ENCODE measurements at places on chromosomes 6 and 20. TPM values are rescaled to one million over a fixed set of nuclear protein-coding genes. Genes with fewer than 3 reads are reported as not detected.

GRCh38 chr6:53643481-53643965 is 22.0 kb downstream of the KLHL31 start:
- H3K4me1 ChIP-seq, result no peaks in the 10 kb centered on the region
- H3K4me3 ChIP-seq, result no peak overlapping the region
- H3K27ac ChIP-seq, result no peak overlapping the region
- H3K27me3 ChIP-seq, result peaks cover 3% of the 10 kb centered on the region
- DNase-seq, result no peak

The MACROD2 gene
- 2.2 TPM for polyA plus RNA-seq

GRCh38 chr6:129695373-129696027 is 14.5 kb downstream of the ARHGAP18 start:
- no peaks in the 10 kb centered on the region for H3K27me3 ChIP-seq
- peaks cover 15% of the 10 kb centered on the region for H3K4me1 ChIP-seq
- no peak overlapping the region for H3K27ac ChIP-seq

DNA sequence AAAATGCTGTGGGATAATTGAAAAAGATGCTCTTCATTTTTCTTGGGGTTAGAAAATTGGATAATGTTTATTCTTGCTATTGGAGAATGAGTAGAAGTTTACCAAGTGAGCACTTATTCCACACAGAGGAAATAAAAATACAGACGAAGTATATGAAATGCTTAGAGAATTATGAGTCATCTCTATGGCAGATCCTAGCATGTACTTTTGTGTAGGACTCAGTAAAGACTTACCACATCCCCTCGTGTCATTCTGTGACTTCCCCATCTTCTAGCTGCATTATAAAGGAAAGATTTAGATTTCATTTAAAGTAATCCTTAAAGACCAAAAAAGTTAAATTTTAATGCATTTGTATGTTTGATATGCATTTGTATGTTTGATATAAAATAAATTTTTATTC is 685.6 kb downstream of the TBC1D32 start:
- no peaks in the 10 kb centered on the region for H3K36me3 ChIP-seq
- no peak for DNase-seq
- no peaks in the 10 kb centered on the region for H3K27me3 ChIP-seq
- no peak overlapping the region for H3K27ac ChIP-seq
- H3K4me3 ChIP-seq, result no peak overlapping the region

DNA sequence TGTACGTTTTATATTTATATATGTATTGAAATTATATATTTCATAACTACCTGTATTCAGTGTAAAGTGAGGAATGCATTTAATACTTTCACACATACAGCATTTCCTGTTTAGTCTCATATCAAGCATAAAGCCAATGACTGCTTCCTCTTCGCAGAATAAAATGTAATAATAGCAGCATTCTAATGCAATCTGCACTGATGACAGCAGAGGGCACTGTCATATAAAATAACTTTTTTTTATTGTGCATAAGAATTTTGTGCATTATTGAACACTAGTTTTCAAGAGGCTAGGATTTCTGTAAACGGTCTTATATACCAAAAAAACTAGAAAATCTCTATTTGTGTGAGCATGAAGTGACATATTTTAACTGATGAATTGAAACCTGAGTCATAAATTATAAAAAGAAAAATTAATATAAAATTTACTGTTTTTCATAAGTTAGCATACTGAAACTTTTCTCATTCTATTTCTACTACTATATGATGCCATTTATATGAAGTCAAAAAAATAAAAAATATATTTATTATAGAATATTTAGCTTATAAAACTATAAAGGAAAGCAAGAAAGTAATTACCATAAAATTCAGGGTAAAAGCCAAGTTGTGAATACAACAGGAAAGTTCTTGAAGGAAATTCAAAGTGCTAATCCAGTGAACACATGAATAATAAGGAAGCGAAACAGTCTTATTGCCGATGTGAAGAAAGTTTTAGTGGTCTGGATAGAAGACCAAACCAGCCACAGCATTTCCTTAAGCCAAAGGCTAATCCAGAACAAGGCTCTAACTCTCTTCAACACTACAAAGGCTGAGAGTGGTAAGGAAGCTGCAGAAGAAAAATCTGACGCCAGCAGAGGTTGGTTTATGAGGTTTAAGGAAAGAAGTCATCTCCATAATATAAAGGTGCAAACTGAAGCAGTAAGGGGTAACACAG is 36.3 kb downstream of the RNF146 start:
- no peak overlapping the region for H3K27ac ChIP-seq
- H3K36me3 ChIP-seq, result 0 out of 2 replicates have a peak, but pooled peaks cover 9% of the 10 kb centered on the region
- peak; percentile 72 for DNase-seq
- no peak overlapping the region for H3K4me3 ChIP-seq

GRCh38 chr20:25309395-25310267 is 61.7 kb downstream of the PYGB start:
- H3K27ac ChIP-seq, result peak overlapping the region; percentile 97
- H3K4me1 ChIP-seq, result peaks cover 32% of the 10 kb centered on the region
- peak overlapping the region; percentile 67 for H3K4me3 ChIP-seq
- 0 out of 2 replicates have a peak, but pooled peaks cover 5% of the 10 kb centered on the region for H3K36me3 ChIP-seq

- no peaks in the 10 kb centered on the region for H3K27me3 ChIP-seq
- no peaks in the 10 kb centered on the region for H3K36me3 ChIP-seq
- H3K27ac ChIP-seq, result peak overlapping the region; percentile 64
- H3K4me3 ChIP-seq, result peak overlapping the region; percentile 79
Measured at GRCh38 chr20:62066983-62067433, 1.3 kb upstream of the TAF4 start.

The NDRG3 gene
- polyA plus RNA-seq, result 23.3 TPM

The SAPCD1 gene
- 1.3 TPM for polyA plus RNA-seq

The PDYN gene
- polyA plus RNA-seq, result not detected

GRCh38 chr6:129050086-129050485 is 167.1 kb downstream of the LAMA2 start:
- H3K4me1 ChIP-seq, result no peaks in the 10 kb centered on the region
- H3K4me3 ChIP-seq, result no peak overlapping the region
- no peaks in the 10 kb centered on the region for H3K36me3 ChIP-seq
- H3K27ac ChIP-seq, result no peak overlapping the region

DNA sequence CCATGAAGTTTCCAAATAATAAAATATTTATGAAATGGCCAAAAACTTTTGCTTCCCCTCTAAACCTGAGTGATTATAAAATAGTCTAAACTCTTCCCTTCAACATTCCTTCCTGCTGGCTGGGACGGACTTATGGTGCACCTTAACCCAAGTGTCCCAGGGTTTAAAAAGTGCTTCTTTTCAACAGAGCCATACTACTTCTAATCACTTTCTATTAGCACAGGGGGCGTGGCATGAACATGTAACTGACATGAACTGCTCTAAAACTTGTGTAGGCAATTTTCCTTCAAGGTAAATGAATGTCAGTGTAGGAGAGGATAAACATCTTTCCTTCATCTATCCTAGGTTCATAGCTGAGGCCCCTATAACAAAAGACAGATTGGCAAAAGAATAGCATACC is 163.6 kb upstream of the RIMS1 start:
- no peak overlapping the region for H3K4me3 ChIP-seq
- no peak overlapping the region for H3K27ac ChIP-seq
- H3K4me1 ChIP-seq, result peaks cover 25% of the 10 kb centered on the region
- H3K27me3 ChIP-seq, result no peaks in the 10 kb centered on the region
- no peaks in the 10 kb centered on the region for H3K36me3 ChIP-seq

DNA sequence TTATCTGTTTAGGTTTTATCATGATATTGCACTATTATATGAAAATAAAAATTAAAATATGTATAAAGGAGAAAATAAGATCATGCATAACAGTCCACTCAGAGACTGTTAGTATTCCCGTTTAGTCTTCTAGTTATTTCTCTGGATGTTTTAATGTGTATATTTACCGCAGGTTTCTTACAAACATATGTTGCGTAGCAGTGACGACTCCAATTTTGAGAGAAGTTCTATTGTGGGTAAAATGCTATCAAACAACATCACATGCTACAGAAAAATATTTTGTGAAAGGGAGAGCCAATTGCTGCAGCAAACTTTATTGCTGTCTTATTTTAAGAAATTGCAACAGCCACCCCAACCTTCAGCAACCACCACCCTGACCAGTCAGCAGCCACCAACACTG is 72.4 kb upstream of the NXT1 start:
- H3K36me3 ChIP-seq, result no peaks in the 10 kb centered on the region
- H3K4me1 ChIP-seq, result no peaks in the 10 kb centered on the region
- H3K27me3 ChIP-seq, result peaks cover 6% of the 10 kb centered on the region
- no peak overlapping the region for H3K27ac ChIP-seq
- DNase-seq, result no peak

DNA sequence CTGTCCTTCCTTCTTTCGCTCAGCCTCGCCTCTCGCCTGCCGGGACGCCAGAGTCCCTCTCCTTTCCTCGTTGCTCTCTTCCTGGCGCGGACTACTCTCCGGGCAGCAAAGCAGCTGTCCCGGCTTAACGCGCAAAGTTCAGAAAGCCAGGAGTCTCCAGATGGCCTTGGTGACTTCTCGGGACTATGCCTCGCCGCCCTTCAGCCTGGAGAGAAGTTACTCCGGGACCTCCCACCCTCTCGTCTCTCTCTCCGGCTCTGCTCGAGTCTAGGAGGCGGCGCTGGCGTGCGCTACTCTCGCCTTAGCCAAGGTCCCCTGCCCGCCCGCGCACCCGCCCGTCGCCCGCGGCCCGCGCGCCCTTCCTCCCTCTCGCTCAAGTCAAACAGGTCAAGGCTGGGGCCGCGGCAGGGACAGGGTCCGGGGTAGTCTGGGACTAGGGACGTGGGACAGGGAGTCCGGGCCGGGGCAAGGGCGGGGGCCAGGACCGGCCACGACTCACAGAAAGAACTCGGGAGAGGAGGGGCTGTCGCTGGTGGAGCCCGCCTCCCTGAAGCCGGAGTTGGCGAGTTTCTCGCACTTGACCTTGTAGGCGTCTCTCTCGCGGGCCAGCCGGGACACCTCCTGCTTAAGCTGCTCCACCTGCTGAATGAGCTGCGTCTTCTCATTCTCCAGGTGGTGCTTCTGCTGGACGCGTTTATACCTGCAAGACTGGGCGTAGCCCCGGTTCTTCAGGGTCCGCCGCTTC is 1.5 kb downstream of the MAFB start:
- peak overlapping the region; percentile 80 for H3K4me3 ChIP-seq
- peaks cover 6% of the 10 kb centered on the region for H3K4me1 ChIP-seq
- peak overlapping the region; percentile 34 for H3K27ac ChIP-seq
- peak; percentile 69 for DNase-seq

The MCCD1 gene
- polyA plus RNA-seq, result not detected

- no peaks in the 10 kb centered on the region for H3K27me3 ChIP-seq
- H3K4me1 ChIP-seq, result peaks cover 39% of the 10 kb centered on the region
- H3K36me3 ChIP-seq, result no peaks in the 10 kb centered on the region
- no peak overlapping the region for H3K27ac ChIP-seq
- no peak overlapping the region for H3K4me3 ChIP-seq
- peak; percentile 87 for DNase-seq
Measured at GRCh38 chr6:15441215-15441868, 195.5 kb downstream of the JARID2 start.

The B3GAT2 gene
- polyA plus RNA-seq, result 0.22 TPM

GRCh38 chr6:109496036-109496772 is 13.2 kb upstream of the ZBTB24 start:
- H3K4me1 ChIP-seq, result no peaks in the 10 kb centered on the region
- no peak overlapping the region for H3K27ac ChIP-seq

GRCh38 chr6:140178935-140179334 is 804.5 kb upstream of the CITED2 start:
- DNase-seq, result peak; percentile 84
- H3K4me3 ChIP-seq, result no peak overlapping the region

The MAS1 gene
- polyA plus RNA-seq, result not detected

DNA sequence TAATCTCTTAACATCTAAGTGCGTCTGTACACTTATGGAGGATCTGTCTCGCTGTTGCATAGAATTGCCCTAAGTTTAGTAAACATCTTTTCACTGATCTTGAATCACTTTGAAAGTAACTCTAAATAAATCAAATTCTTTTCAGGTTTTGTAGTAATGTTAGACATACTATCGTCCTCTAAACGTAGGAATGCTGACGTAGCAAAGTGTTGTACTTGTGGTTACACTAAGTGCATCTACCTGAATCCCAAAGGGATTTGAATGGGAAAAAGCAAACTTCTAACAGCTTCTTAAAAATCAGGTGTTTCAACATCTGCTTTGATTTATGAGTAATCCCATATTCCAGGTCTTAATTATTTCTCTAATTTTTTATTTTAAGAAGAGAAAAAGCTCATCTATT is 49.8 kb downstream of the MAP7 start:
- no peak overlapping the region for H3K4me3 ChIP-seq
- H3K27ac ChIP-seq, result no peak overlapping the region
- no peak for DNase-seq
- H3K4me1 ChIP-seq, result no peaks in the 10 kb centered on the region
- H3K36me3 ChIP-seq, result no peaks in the 10 kb centered on the region

GRCh38 chr6:126516411-126516810 is 176.5 kb downstream of the CENPW start:
- H3K27me3 ChIP-seq, result no peaks in the 10 kb centered on the region
- DNase-seq, result peak; percentile 2
- H3K4me3 ChIP-seq, result no peak overlapping the region

DNA sequence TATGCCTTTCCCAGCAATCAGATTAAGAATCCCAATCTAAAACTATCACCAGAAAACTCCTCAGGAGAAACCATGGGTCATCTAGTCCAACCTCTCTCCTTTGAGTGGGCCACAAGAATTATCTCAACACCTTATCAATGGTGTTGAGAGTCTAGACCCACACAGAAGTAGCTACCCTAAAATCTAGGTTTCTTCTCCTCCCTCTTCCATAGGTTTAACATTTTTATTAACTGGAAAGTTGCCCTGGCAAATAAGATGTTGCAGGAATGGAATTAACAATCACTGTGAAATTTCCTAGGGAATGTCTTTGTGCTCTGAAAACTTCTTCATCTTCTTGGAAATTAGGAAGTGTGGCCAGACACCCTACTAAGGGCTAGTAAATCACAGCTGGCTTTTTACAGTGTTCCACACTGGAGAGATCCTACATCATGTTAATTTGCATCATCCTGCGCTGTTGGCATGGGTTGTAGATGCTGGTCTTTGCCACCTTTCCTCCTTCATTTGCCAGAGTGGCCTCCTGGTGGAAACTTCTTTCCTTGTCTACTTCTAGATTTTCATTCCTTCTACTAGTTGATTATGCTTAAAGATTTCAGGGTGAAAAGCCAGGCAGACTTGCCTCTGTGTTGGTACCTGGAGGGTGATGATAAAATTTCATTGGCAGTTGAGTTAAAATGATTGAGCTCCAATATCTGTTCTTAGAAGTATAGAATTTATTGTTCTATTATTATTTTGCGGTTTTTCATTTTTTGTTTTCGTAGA is 2.7 kb downstream of the TNFAIP3 start:
- H3K36me3 ChIP-seq, result no peaks in the 10 kb centered on the region
- H3K4me3 ChIP-seq, result no peak overlapping the region
- H3K27ac ChIP-seq, result no peak overlapping the region
- no peak for DNase-seq
- peaks cover 53% of the 10 kb centered on the region for H3K4me1 ChIP-seq
- no peaks in the 10 kb centered on the region for H3K27me3 ChIP-seq

GRCh38 chr6:69584913-69585729 is 211.7 kb downstream of the LMBRD1 start:
- no peak for DNase-seq
- no peaks in the 10 kb centered on the region for H3K4me1 ChIP-seq
- H3K4me3 ChIP-seq, result no peak overlapping the region
- H3K36me3 ChIP-seq, result no peaks in the 10 kb centered on the region
- no peaks in the 10 kb centered on the region for H3K27me3 ChIP-seq
- H3K27ac ChIP-seq, result no peak overlapping the region

Measured in GM23248 (cell line).